ENCODE measurements at places on chromosomes 7 and 10.

DNA sequence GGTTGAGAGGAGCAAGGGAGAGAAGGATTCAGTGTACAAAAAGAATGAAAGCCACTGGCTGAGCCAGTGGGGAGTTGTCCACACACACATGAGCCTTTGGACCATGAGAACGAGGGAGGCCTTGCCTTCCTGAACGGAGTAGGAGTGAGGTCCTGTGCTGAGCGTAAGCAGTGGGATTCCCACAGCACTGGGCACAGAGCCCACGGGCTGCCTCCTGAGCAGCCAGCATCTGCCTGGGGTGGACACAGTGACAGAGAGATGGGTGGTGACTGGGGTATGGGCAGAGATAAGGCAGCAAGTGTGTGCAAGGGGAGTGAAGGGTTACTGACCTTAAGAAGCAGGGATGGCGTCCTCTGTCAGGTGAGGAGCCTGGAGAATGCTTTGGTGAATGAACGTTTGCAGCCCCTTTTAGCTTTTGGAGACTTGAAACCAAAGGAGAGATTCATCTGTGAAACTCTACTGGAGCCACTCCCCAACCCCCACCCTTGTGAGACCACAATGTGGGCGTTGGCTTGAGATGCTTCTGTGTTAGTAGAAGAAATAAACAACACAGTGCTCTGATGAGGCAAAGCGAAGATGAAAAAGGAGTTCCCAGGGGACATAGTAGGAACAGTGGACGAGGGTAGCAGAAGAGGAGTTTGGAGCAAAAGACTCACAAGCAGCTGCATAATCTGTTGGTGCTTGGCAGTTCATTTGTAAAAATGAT, 56.5 kb downstream of the FIGNL1 start:
- DNase-seq: no peak

DNA sequence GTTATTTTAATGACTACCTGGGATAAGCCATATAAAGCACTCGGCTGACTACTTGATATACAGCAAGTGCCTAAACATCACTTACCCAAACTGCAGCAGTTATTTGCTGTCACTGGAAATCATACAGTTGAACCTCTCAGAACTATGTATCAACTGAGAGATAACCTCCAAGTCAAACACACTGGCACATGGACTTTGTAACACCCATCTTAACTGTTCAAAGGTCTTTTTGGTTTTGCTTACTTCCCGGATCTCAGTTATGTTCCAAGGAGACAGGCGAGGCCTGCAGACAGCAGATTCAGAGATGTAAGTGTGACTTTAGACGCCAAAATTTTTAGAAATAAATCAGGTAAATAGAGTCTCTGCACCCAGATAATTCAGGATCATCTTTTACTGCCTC, 34.6 kb upstream of the DAGLB start:
- no peak for DNase-seq

- DNase-seq: no peak
These were observed 275.0 kb upstream of the BMPER start for GRCh38 chr7:33630359-33630758.

DNA sequence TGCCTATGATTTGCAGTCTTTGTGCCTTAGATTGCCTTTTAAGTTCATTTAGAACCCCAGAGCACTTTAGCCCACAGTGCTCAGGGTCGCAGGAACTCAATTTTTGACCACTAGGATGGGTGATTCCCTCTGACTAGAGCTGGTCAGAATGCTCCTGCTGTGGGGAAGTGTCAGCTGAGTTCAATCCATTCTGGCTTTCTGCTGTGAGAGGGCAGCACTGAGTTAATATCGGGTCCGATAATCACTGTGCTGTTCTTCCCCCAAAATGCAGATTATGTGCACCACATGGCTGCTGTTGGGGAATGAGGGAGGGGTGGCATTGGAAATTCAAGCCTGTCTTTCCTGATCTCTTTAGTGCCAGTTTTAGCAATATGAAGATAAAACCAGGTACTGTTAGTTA, 886.4 kb downstream of the DNAJB9 start:
- DNase-seq: no peak

DNA sequence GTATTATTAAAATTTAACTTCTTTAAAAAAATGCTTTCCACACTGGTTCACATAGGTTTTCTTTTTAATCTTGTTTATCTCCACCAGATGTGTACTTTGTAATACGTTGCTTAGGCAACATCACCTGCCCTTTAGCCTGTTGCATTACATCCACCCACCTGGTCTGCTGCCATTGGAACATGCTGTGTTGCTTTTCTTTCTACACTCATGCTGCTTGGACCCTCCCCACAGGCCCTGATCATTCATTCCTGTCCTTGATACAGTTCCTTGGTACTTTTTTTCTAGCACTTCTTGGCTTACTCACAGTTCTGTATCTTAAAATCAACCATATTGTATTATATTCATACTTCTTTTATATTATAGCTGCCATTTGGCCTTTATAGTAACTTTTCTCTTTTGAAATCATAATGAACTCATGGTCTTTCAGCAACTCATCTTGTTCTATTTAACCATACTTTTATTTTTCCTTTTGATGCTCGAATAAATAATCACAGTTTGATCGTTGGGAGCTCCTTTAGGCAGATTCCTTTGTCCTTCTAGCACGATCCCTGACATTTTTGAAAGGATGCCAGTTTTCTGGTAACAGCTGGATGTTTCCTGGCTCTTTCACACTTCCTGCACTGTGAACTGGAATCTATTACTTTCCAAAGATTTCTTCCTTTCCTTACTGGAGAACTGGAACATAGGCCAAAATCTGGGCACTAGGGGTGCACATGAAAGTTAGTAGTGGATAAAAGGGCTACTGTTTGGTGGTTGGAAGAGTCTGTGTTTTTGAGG, 125.1 kb downstream of the CDK14 start:
- DNase-seq: no peak

DNA sequence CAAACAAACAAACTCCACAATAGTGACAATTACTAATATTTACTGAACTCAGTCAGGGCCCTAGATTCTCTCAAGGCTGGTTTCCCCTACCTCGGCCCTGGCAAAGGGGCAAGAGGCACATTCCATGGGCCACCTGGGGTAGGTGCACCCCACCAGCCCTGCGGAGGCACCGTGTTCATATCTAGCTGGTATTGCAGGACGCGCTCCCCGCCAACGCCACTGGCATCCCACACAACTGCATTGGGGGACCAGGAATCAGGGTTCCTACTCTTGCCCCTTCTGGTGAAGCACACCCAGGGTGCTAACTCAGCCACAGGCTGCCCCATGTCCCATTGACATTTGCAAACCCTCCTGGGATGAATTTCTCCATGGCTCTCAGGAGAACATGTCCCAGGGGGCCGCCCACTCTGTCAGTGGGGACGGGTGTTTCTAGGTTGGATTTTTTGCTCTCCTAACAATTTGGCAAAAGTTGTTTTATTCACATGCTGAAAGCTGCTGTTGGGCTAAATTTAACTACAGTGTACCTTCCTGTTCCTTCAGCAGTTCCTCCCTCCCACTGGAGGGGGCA, 76.7 kb downstream of the ZRANB1 start:
- no peak for DNase-seq

DNA sequence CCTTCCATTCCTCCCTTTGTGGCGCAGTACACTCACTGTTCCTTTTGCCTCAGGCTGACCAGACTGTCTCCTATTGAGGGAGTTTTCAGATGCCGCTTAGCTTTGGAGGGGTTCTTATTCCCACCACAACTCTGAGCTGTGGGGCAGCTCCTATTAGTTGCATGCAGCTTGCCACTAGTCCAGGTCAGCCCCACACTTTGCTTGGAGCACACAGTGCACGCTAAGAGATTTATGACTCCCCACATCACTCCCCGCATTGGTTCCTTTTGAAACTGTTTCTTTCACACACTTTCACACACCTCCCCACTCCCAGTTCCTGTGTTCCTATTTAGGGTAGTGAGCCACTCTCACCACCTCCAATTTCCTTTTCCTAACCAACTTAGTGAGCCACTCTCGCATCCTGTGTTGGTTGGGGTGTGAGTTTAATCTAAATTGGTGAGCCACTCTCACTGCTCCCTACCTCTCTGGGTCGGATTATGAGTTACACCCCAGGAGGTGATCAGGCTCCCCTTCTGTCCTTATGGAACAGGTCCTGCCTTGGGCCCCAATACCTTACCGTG, 10.4 kb upstream of the ZNF485 start:
- DNase-seq: no peak

DNA sequence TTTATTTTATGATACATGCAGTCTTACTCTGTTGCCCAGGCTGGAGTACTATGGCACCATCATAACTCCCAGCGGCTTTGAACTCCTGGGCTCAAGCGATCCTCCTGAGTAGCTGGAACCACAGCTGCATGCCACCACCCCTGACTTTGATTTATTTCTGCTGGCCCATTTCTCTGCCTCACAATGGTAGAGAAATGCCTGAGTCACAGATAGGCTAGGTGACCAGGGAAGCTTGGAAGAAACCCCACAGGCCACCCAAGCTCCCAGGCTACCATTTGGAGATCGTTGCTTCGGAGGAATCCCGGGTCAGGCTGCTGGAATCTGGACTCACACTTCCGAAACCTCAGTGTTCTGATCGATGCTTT, 17.4 kb upstream of the BAIAP2L1 start:
- DNase-seq: no peak

DNA sequence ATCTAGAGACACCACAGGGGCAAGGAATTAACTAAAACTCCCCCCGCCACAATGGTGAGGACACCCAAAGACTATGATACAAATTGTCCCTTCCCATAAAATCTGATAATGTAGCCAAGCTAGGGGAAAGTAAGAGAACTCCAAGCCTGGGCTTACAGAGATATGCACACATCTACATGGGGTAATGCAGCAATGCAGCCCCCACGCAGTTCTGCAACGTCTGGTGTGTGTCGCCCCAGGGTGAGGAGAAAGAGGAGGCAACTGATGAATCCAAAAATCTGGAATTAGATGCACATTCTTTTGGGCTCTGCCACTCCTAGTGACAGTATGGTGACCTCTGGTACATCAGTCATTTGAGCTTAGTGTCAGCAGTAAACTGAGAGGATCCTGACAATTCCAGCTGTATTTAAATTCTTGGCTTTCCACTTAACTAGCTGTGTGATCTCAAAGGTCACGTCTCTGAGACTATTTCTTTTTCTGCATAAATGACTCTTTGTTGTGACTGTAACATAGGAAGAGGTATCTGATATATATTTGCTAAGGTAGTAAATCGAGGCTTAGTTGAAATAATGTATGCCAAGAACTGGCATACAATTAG, 51.5 kb downstream of the PIP4K2A start:
- no peak for DNase-seq

DNA sequence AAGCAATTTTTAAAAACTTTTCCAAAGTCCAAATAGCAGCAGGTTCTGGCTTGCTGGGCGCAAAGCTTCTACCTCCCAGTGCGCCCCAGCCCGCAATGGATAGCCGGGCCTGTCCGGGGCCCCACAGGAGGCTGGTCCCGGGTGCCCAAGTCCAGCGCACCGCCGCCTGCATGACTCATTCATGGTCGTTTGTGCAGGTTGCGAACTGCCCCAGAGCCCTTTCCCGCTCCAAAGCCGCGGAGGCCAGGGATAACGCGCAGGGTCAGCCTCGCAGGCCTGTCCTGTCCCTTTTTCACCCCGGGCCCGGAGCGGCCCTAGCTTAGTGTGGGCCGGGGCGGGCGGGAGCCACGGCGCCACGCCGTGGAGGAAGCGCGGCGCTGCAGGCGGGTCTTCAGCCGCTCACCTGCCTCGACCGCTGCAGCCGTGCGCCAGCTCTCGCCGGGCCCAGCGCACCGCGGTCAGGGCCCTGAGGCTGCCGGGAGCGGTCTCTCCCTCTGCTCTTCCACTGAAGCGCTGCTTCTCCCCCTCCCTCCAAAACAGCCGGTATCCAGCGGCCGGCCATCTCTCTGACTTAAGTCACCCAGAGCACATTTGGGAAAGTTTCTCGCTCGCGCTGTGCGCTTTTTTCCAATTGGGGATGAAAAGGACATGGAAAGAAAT, 1.7 kb upstream of the EGR2 start:
- peak; percentile 26 for DNase-seq

GRCh38 chr7:95478272-95479037, 7.3 kb upstream of the ASB4 start:
- no peak for DNase-seq

DNA sequence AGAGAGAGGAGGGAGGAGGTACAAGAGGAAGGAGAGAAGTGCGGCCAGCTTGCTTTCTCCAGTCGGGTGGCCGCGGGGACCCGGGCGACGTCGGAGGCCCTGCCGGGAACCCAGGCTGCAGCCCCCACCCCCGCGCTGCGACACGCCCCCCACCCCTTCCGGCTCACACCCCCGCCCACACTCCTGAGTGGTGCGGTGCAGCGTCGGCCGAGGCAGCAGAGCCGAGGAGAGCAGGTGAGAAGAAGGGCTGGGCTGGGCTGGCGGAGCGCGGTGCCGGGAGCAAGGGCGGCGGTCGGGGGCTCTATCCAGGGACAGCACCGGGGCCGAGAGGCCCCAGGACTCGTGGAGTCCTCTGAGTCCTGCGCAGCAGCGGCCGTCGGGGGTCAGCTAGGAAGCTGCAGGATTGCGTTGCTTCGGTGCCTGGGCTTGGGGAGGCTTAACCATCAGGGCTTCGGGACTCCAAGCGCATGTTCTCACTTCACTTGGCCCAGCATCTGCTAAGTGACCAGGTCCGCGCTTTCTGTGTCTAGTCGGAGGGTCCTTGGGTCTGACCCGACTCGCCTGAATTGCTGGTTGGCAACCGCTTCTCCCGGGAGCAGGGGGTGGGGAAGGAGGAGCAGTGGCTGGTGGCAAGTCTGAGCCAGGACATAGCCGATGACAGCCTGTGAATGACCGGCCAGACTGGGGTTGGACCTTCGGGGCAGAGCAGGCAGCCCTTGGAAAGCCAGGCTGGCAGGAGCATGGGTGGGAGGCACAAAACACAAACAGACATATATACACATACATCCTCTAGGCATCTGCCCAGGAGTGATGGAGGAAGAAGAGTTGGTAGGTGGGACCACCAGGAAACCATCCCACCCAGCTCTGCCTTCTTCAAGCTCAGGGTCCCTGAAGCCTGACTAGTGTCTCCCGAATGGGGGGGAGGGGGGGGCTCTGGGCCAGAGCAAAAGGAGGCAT, 683 bp downstream of the CHAT start:
- DNase-seq: no peak

GRCh38 chr7:134632937-134633540, 13.6 kb upstream of the BPGM start:
- no peak for DNase-seq

GRCh38 chr10:3808689-3809199, 23.7 kb upstream of the KLF6 start:
- DNase-seq: no peak

DNA sequence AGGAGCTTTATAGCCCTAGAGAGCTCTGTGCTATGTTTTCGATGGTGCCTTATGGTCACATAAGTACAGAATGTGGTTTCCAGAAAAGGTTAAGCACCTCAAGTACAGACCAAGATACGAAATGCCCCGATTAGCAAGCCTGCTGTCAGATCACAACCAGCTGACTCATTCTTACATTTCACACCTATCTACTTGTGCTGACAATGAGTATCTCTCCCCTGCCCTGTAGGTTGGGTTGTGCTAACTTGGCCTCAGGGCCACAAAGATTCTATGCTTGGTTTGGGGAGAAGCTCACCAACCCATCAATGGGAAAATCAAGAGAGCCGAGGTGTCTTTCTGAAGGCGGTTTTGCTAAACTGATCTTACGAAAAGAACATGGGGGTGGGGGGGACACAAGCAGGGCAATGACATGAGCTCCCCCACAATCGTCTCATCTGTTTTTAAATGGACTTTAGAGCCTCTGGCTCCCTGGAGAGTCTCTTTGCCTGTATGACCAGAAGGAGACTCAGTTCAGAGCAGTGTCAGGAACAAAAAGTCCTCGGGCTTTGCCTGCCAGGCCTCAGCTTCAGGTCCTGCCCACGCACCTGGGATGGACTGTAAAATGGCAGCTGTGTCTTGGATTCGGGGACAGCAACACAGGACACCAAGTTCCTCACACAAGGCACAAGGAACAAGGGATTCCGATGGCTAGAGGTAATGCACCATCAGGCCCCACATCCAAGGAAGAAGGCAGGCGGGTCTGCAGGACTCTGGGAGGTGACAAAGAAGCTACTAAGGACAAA, 55.1 kb downstream of the FAM53B start:
- DNase-seq: no peak

All from amniotic stem cell (primary cell).